ENCODE measurements at places on chromosomes 3 and 15.

- no peak overlapping the region for H3K27ac ChIP-seq
- H3K4me3 ChIP-seq: no peak overlapping the region
- H3K36me3 ChIP-seq: no peaks in the 10 kb centered on the region
- no peaks in the 10 kb centered on the region for H3K27me3 ChIP-seq
- no peak for DNase-seq
- peaks cover 59% of the 10 kb centered on the region for H3K4me1 ChIP-seq
These were observed 16.8 kb downstream of the ATP10A start for GRCh38 chr15:25846377-25846776.

- no peaks in the 10 kb centered on the region for H3K36me3 ChIP-seq
- H3K27me3 ChIP-seq: no peaks in the 10 kb centered on the region
- DNase-seq: no peak
- H3K4me3 ChIP-seq: no peak overlapping the region
These were observed 5.7 kb upstream of the MAPK6 start for GRCh38 chr15:52013151-52013791.

DNA sequence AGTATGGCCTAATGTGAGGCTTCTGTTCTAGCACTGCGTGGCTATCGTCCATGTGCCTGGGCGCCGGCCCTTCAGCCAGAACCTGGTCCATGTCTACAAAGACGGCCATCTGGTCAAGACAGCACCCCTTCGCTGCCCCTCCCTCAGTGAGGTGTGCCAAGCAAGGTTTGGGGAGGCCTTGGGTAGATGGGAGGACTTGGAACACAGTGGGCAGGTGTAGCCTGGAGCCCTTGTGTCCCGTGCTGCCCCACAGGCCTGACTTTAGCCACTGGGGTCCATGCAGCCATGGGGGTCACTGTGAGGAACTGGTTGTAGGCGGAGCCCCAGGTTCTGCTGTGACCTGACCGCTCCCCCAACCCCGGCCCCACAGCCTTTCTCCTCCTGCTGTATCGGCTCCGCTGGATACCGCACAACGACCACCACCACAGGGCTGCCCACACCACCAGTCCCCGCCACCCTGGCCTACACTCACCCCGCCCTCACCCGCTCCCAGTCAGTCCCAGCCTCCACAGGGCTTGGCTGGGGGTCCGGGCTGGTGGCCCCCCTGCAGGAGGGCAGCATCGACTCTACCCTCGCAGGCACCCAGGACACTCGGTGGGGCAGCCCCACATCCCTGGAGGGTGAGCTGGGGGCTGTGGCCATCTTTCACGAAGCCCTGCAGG, 16.6 kb downstream of the NBEAL2 start:
- H3K4me3 ChIP-seq: no peak overlapping the region
- peaks cover 25% of the 10 kb centered on the region for H3K36me3 ChIP-seq
- no peaks in the 10 kb centered on the region for H3K27me3 ChIP-seq
- H3K4me1 ChIP-seq: no peaks in the 10 kb centered on the region
- no peak overlapping the region for H3K27ac ChIP-seq

DNA sequence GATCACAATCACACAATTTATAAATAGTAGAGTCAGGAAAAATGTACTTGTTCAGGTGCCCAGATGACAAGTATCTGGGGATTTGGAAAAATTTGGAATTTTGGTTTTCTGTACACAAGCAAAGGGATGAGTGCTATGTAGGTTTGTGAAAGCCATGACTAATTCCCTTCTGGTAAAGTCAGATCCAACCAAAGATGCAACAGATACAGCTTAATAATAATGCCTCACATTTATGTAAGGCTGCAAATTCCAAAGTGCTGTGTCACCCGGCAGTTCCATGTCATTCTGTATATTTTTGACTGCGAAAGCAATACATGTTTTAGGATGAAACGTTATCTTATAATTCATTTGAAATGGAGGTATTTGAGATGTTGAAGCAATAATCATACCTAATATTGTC, 102.7 kb upstream of the AGBL1 start:
- no peaks in the 10 kb centered on the region for H3K4me1 ChIP-seq
- H3K27ac ChIP-seq: no peak overlapping the region
- H3K27me3 ChIP-seq: no peaks in the 10 kb centered on the region
- DNase-seq: no peak
- no peaks in the 10 kb centered on the region for H3K36me3 ChIP-seq
- H3K4me3 ChIP-seq: no peak overlapping the region

DNA sequence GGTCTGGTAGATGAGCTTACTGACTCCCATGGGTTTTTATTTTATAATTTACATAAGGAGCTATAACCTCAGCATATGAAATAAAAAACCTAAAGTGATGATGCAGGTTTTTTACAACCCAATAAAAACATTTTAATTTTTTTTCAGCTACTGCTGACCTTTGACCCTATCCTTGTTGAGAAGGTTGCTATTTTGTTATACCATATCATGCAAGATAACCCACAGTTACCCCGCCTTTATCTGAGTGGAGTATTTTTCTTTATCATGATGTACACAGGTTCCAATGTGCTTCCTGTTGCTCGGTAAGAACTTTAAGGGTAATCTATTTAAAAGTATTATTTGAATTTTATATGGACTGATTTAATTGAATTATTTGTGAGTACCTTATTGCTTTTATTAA, 70.8 kb downstream of the DNAJC13 start:
- no peak for DNase-seq
- no peak overlapping the region for H3K4me3 ChIP-seq
- H3K36me3 ChIP-seq: peaks cover 98% of the 10 kb centered on the region

DNA sequence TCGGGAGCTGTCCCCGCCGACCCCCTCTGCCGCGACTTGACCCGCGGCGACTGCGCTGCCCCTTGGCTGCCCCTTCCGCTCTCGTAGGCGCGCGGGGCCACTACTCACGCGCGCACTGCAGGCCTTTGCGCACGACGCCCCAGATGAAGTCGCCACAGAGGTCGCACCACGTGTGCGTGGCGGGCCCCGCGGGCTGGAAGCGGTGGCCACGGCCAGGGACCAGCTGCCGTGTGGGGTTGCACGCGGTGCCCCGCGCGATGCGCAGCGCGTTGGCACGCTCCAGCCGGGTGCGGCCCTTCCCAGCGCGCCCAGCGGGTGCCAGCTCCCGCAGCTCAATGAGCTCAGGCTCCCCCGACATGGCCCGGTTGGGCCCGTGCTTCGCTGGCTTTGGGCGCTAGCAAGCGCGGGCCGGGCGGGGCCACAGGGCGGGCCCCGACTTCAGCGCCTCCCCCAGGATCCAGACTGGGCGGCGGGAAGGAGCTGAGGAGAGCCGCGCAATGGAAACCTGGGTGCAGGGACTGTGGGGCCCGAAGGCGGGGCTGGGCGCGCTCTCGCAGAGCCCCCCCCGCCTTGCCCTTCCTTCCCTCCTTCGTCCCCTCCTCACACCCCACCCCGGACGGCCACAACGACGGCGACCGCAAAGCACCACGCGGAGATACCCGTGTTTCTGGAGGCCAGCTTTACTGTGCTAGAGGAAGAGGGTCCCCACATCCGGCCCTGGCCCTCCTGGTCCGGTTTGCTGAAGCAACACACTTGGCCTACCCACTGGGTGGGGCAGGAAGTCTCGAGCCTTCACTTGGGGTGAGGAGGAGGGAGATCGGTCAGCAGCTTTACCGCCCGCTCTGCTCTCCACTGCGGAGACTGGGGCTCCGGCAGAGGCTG, at the start of gene RASSF1:
Gene RASSF1, minus strand, starts transcription at position 389 of the 882 bp plus-strand sequence. Its CDS starts 31 bp downstream, at position 358.
- no peaks in the 10 kb centered on the region for H3K27me3 ChIP-seq
- peak; percentile 92 for DNase-seq
- peaks cover 60% of the 10 kb centered on the region for H3K4me1 ChIP-seq
- no peaks in the 10 kb centered on the region for H3K36me3 ChIP-seq
- peak within 1 kb of the TSS; percentile 62 for H3K4me3 ChIP-seq
- H3K27ac ChIP-seq: peak within 1 kb of the TSS; percentile 99
